ENCODE measurements at places on chromosomes 7 and 10. TPM values are rescaled to one million over a fixed set of nuclear protein-coding genes. Genes with fewer than 3 reads are reported as not detected.

The DNAH11 gene
- 0.86 TPM for polyA plus RNA-seq

The ZNF438 gene
- 14.9 TPM for polyA plus RNA-seq

The C10orf71 gene
- 27.8 TPM for polyA plus RNA-seq

The SEMA3E gene
- 0.02 TPM for polyA plus RNA-seq

The ANKRD2 gene
- 67.6 TPM for polyA plus RNA-seq

The PLEKHS1 gene
- not detected for polyA plus RNA-seq

The VPS26A gene
- polyA plus RNA-seq, result 19.7 TPM

The PON3 gene
- polyA plus RNA-seq, result 1.8 TPM

The C10orf67 gene
- polyA plus RNA-seq, result 0.27 TPM

The CLRN3 gene
- polyA plus RNA-seq, result not detected

All from right cardiac atrium (tissue), 5 donors.